ENCODE measurements at places on chromosomes 12 and 14. TPM values are rescaled to one million over a fixed set of nuclear protein-coding genes. Genes with fewer than 3 reads are reported as not detected.

CLEC12A gene
- total RNA-seq: not detected

TMPRSS12 gene
- not detected for total RNA-seq

DNA sequence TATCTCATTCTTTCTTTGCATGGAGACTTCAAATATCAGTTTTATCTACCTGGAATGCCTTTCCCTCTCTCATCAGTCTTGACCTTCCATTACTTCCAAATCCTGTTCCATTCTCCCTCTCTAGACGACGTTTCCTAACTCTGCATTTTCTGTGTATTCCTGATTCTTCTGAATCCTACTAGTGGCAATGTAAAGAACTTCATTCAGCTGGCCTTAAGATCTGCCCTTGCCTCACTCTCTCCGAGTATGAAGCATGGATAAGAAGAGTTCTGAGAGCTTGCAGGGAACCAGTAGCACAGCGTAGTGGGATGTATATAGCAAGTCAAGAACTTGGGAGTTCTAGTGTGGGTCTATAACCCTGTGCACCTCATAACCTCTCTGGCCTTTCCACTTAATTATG lies 68.5 kb upstream of the HOXC13 start:
- DNase-seq: no peak

GRCh38 chr14:72480464-72481243 lies 413.2 kb downstream of the DPF3 start:
- no peak for DNase-seq

DAO gene
- not detected for total RNA-seq

GRCh38 chr14:22429546-22430294 lies 159.3 kb downstream of the DAD1 start:
- DNase-seq: no peak

DNA sequence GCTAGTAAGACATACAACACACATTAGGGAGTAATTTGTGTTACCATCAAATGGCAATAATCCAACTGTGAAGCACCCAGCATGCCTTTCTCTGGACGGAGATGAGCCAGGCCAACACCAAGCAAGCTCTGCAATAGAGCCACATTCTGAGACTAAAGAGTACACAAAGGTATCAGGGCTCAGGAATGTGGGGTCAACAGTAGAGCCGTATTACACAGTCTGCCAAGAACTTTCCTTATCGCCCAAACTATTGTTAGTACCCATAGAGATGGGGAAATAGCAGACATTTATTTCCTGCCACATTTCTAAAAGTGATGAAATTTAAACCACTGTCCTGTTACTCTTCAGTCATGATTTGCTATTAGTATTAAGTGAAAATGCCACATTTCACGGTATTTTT lies 113.7 kb downstream of the BMP4 start:
- DNase-seq: peak; percentile 32

DNA sequence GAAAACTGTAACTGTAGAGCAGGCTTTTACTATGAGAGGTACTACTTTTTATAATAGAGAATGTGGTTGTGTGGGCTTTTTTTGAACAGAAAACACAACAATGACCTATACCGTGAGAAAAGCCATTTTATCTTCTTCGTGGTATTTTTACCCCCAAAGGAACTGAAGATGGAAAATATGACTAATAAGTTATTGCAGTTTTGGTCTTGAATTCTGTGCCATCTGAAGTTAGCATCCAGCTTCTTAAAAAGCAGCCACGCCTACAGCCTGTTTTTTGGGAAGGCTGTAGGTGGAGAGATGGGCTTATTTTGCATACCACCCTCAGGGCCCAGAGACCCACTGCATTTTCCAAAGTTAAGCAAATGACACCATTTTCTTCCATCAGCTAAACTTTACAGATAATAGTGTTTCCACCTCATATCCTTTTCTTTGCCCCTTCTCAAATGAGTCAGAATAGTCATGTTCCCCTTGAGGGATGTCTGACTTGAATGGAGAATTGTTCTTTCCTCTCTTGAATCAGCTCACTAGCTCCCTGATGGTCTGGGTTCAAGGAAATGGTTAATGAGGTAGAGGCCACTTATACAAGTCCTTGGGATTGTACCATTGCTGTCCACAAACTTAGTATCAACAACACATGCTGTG lies 53.0 kb downstream of the TBC1D30 start:
- no peak for DNase-seq

- no peak for DNase-seq
Observed at GRCh38 chr14:32339188-32339587, 10.1 kb downstream of the AKAP6 start.

- no peak for DNase-seq
Observed at GRCh38 chr12:88677464-88677863, 97.2 kb upstream of the KITLG start.

ESRRB gene
- total RNA-seq: not detected

CD69 gene
- total RNA-seq: not detected

DNA sequence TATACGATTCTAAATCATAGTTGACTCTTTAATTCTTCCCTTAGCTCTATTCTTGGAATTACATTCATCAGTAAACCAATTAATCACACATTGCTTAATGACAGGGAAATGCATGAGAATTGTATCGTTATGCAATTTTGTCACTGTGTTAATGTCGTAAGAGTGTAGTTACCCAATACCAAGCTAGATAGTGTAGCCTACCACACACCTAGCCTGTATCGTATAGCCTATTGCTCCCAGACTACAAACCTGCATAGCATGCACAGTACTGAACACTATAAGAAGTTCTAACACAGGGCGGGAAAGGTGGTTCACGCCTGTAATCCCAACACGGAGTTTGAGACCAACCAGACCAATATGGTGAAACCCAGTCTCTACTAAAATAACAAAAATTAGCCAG lies 24.7 kb downstream of the HNRNPC start:
- DNase-seq: no peak

CISTR gene
- total RNA-seq: not detected

PTGER2 gene
- 1.6 TPM for total RNA-seq

JAG2 gene
- not detected for total RNA-seq

DNA sequence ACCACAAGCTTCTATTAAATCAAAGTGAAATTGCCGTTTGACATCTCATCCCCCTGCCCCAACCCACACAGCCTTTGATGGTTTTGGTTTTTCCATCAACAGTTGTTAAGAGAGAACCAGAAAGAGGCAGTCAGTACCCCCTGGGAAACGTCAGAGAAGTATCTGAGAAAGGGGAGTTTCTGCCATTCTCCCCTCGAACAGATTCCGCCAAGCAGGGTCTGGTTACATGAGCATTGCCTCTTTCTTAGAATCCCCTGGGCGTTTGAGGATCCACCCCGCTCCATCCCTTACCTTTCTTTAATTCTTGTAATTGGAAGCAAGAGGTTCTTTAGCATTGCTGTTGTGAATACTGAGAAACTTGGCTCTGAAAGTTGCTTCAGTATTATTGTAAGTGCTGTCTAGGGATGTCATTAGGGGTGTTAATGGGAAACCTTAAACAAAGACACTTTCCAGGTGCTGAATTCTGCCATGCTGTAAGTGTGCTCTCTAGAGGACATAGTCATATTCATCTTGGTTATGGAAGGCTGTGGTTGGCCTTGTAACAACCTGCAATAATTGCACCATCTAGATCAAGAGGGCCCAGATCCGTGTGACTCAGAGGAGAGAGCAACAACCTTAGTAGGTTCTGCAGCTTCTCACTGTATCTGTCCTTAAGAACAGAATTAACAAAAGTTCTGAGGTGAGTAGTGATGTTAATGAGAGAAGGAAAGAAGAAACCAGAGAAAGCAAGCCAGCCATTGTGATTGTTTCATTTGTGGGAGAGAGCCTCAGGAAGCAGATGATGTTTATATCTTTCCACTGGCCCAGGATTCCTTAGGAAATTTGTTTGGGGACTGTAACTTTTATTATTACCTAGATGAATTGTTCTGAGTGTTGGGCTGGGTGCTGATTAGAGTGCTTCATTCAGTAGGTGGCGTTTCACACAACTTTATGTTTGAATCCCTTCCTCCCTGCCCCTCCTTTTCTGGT lies 9.0 kb downstream of the TMBIM6 start:
- DNase-seq: peak; percentile 28

GRCh38 chr14:76753541-76754198 lies 7.6 kb upstream of the VASH1 start:
- DNase-seq: no peak

- no peak for DNase-seq
Observed at GRCh38 chr14:50070840-50071548, 45.4 kb downstream of the VCPKMT start.

DNA sequence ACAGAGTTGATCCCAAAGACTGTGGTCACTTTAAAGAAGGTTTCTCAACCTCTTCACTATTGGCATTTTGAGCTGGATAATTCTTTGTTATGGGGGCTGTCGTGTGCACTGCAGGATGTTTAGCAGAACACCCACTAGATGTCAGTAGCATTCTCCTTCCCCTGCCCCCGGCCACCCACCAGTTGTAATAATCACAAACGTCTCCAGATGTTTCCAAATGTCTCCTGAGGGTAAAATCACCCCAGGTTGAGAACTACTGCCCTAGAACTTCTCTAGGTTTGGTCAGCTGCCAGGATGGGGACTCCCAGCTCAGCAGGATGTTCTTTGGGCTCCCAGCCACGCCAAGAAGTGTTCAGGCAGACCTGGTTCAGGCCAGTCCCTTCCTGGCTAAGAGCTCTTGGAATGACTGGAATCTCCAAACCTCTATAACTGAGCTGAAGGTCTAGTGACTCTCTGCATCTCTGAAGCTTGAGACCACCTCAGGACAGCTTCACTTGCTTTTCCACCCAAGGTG lies 12.5 kb upstream of the AJUBA start:
- peak; percentile 83 for DNase-seq

DNA sequence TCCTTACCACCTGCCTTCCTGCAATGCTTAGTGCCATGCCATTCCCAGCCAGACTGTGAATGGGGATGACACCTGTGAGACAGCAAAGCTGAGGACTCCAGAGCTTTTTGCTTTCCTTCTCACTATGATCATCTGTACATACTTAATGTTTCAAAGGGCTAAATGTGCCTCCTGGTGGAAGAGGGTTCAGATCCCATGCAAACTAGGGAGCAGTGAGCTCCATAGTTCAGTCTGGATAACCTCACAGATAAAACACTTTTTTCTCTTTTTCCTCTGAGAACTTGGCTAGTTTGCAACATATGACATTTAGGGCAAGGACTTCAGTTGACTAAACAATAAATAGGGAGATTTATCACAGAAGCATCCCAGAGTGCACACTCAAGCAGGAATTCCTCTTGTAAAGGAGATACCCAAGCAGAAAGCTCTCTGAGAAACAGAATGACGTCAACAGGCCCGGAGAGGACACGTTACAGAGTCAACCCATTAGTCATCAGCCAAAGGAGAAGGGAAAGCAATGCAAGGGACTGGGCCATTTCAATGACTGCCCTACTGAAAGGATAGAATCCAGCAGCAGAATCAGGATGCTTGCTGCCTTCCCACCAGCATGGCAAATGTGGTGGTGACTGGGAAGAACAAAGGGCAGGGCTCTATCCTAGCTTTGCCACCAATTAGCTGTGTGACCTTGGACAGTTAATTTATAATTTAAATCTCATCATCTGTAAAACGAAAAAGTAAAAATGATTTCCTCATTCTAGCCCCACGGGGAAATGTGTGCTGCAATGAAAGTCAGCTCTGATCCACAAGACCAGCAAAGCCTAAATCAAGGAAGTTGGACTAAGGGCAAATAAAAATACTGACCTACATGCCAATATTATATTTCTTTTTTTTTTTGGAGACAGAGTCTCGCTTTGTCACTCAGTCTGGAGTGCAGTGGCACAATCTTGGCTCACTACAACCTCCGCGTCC lies 80.8 kb upstream of the ACTN1 start:
- DNase-seq: peak; percentile 81

ERBB3 gene
- 3.0 TPM for total RNA-seq

DNA sequence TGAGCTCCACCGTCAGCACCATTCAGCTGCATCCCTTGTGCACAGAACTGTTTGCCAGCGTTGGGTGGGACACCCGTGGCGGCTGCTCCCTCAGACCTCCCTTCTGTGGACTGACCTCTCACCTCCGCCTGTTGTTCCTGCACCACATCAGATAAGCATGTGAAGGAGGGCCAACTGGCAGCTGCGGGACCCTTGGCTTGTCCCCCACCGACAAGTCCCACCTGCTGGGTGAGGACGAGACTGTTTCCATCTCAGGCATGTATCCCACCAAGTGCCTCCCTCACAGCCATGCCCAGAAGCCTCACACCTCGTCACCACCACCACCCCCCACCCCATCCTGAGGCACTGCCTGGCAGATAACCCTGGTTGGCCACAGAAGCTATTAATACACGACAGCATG lies 18.6 kb upstream of the TEAD4 start:
- DNase-seq: no peak

DNA sequence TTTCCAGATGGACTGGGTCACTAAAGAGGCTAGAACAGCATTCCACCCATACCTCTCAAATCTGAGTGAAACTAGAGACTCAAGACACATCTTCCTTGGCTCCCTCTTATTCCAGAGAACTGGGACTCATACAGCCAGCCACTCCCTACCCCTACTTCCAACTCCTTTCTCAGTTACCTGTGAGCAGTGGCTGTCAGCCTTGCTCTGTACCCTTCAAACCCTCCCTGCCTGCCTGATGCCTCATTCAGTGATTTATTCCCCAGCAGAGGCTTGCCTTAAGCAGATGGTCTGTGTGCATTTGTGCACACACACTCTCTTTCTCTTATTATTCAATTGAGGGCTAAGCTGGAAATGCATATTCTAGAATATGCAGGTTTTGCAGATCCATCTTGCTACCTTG lies 14.6 kb downstream of the GPR84 start:
- no peak for DNase-seq

LRCOL1 gene
- total RNA-seq: not detected

GRCh38 chr12:7060353-7060954 lies at the start of gene C1S:
Gene C1S (plus strand): TSS chr12:7060718. CDS start chr12:7061913, 1,195 bp downstream.
- DNase-seq: peak; percentile 89

SLCO1B1 gene
- not detected for total RNA-seq

OASL gene
- 3.0 TPM for total RNA-seq

RNASE7 gene
- not detected for total RNA-seq

DNA sequence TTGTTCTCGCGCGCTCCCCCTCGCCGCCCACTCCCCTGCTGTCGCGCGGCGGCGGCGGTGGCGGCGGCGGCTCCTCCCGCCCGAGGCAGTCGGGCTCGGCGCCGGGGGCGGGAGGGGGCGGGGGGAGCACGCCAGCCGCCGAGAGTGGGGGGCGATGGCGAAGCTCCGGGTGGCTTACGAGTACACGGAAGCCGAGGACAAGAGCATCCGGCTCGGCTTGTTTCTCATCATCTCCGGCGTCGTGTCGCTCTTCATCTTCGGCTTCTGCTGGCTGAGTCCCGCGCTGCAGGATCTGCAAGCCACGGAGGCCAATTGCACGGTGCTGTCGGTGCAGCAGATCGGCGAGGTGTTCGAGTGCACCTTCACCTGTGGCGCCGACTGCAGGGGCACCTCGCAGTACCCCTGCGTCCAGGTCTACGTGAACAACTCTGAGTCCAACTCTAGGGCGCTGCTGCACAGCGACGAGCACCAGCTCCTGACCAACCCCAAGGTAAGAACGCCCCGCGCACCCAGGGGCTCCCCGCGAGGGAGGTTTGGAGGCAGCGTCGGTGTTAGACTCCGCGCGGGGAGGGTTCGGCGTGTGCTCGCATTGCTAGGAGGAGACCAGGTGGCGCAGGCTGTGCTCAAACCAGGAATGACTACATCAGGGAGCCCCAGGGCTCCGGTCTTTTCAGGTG lies 629 bp downstream of the KCNMB4 start:
- DNase-seq: peak; percentile 31

BCL2L2 gene
- total RNA-seq: 9.5 TPM

GRCh38 chr12:25771041-25771440 lies 187.4 kb upstream of the RASSF8 start:
- no peak for DNase-seq
